ENCODE measurements at places on chromosomes 11 and 22. TPM values are rescaled to one million over a fixed set of nuclear protein-coding genes. Genes with fewer than 3 reads are reported as not detected.

DNA sequence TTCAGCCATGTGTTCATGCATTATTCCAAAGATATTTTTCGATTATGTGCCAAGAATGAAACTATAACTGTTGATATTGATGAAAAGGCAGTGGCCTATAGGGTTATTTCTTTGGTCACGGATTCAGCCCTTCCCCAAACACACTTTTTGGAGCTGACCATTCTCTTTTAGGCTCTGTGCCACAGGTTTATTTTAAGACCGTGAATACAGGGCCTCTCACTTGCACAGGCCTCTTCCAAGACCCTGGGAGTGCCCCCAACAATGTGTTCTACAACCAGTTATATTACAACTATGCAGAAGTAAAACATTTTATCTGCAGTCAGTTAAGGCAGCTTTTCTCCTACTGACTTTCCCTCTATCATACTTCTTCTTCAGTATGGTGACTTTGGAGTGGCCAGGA is 104.6 kb downstream of the ALX4 start:
- no peaks in the 10 kb centered on the region for H3K36me3 ChIP-seq
- H3K27ac ChIP-seq = no peak overlapping the region
- no peak for DNase-seq
- peaks cover 3% of the 10 kb centered on the region for H3K4me1 ChIP-seq
- H3K4me3 ChIP-seq = no peak overlapping the region

GRCh38 chr11:93396316-93396715 is 65.8 kb downstream of the DEUP1 start:
- no peak for DNase-seq
- H3K36me3 ChIP-seq = no peaks in the 10 kb centered on the region
- H3K27ac ChIP-seq = peak overlapping the region; percentile 35

GRCh38 chr22:41888627-41889200 is 26.2 kb downstream of the SHISA8 start:
- H3K36me3 ChIP-seq = peaks cover 81% of the 10 kb centered on the region
- H3K27me3 ChIP-seq = no peaks in the 10 kb centered on the region
- DNase-seq = no peak
- H3K4me3 ChIP-seq = no peak overlapping the region
- no peaks in the 10 kb centered on the region for H3K4me1 ChIP-seq

DNA sequence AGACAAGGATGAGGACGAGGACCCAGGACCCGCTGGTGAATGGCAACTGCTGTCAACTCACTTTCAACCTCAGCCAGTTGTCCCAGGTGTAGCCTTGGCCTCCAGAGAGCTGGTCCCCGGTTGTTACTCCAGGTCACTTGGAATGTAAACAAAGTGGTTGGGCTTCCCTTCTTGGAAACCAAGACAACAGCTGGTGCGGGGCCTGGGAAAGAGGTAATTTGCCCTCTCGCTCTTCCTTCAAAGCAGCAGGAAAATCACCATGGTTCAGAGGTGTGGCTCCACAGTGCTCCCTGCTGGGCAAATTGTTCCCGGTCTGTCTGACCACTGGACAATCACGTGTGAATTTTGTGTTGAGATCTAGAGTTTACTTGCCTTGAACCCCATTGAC is 15.0 kb downstream of the SLC1A2 start:
- peak; percentile 89 for DNase-seq
- peaks cover 4% of the 10 kb centered on the region for H3K36me3 ChIP-seq
- peaks cover 10% of the 10 kb centered on the region for H3K4me1 ChIP-seq
- no peak overlapping the region for H3K27ac ChIP-seq
- H3K27me3 ChIP-seq = peaks cover 7% of the 10 kb centered on the region

GRCh38 chr11:87444993-87445392 is 407.3 kb downstream of the TMEM135 start:
- H3K36me3 ChIP-seq = no peaks in the 10 kb centered on the region
- no peaks in the 10 kb centered on the region for H3K27me3 ChIP-seq
- no peak overlapping the region for H3K27ac ChIP-seq
- no peak for DNase-seq
- no peaks in the 10 kb centered on the region for H3K4me1 ChIP-seq
- H3K4me3 ChIP-seq = no peak overlapping the region

GRCh38 chr22:47168900-47169800 is 406.7 kb downstream of the TBC1D22A start:
- H3K27ac ChIP-seq = no peak overlapping the region
- H3K27me3 ChIP-seq = no peaks in the 10 kb centered on the region
- H3K4me1 ChIP-seq = no peaks in the 10 kb centered on the region
- H3K36me3 ChIP-seq = no peaks in the 10 kb centered on the region

- peaks cover 64% of the 10 kb centered on the region for H3K36me3 ChIP-seq
- H3K4me1 ChIP-seq = no peaks in the 10 kb centered on the region
- H3K27me3 ChIP-seq = no peaks in the 10 kb centered on the region
- no peak overlapping the region for H3K27ac ChIP-seq
- no peak for DNase-seq
These were observed 28.0 kb upstream of the TP53AIP1 start for GRCh38 chr11:128970598-128971190.

GVQW3 gene
- 7.4 TPM for total RNA-seq

MISFA gene
- 6.0 TPM for total RNA-seq

Data from endodermal cell (in vitro differentiated cells).